ENCODE measurements at places on chromosomes 2 and 18. TPM values are rescaled to one million over a fixed set of nuclear protein-coding genes. Genes with fewer than 3 reads are reported as not detected.
A peak's percentile ranks its signal among the peaks of the same experiment; 100 is the strongest.

Gene FHL2
- 23.4 TPM for polyA plus RNA-seq

Gene NT5C1B
- polyA plus RNA-seq: not detected

Gene CD8A
- polyA plus RNA-seq: 0.65 TPM

Gene MYO7B
- 22.2 TPM for polyA plus RNA-seq

Gene MERTK
- 9.2 TPM for polyA plus RNA-seq

- no peak for DNase-seq
Measured at GRCh38 chr18:9786631-9787030, 78.5 kb downstream of the RAB31 start.

DNA sequence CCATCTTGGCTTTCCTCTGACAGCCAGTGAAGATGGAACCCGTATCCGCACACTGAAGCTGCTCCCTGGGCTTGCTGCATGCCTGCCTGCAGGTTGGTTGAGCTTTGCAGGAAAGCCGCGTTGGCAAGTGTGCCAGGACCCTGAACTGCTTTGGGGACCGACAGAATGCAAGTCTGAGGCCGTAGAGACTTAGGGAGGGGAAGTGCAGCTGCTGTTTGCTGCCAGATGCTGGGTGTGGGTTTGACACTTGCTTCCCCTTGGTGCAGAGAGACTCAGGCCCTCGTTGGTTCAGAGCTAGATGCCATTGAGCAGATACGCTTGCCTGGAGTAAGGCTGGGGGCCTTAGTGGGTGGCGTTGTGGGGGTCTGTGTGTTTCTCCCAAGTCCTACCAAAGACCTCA is 13.1 kb upstream of the PHLPP1 start:
- DNase-seq: no peak

- no peak for DNase-seq
Measured at GRCh38 chr2:148526509-148527346, 117.8 kb upstream of the EPC2 start.

DNA sequence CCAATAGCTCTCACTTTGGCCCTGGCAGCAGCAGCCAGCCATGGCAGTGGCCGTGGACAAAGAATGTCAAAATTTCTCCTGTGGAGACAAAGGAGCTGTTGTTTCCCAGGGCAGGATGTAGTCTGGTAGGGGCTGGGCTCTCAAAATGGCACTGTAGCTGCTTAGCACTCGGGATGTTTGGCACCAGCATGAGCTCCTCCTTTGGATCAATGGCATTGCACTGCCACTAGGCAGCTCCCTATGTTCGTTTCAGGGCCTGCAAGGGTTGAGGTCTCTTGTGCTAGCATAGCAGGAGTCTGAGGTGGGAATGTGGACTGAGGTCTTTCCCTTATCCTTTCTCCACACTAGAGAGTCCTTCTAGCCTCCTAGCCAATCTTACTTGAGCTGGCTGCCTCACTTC is 948.8 kb upstream of the FAM98A start:
- DNase-seq: no peak

GRCh38 chr2:174259981-174260380 is 11.6 kb upstream of the OLA1 start:
- peak; percentile 32 for DNase-seq

- no peak for DNase-seq
Measured at GRCh38 chr2:206323486-206323885, 49.0 kb downstream of the ZDBF2 start.

- DNase-seq: no peak
Measured at GRCh38 chr2:105671156-105671555, 73.6 kb upstream of the NCK2 start.

GRCh38 chr2:56040834-56041233 is 117.3 kb upstream of the EFEMP1 start:
- no peak for DNase-seq

GRCh38 chr18:12155996-12156395 is 62.4 kb downstream of the ANKRD62 start:
- no peak for DNase-seq

- DNase-seq: no peak
Measured at GRCh38 chr2:84924173-84925106, 19.0 kb downstream of the TMSB10 start.

GRCh38 chr2:130389358-130389757 is 33.5 kb downstream of the PTPN18 start:
- DNase-seq: no peak
